Right ventricle myocardium inferior (tissue), 1 donor: ENCODE measurements at places on chromosomes 5 and 9.

DNA sequence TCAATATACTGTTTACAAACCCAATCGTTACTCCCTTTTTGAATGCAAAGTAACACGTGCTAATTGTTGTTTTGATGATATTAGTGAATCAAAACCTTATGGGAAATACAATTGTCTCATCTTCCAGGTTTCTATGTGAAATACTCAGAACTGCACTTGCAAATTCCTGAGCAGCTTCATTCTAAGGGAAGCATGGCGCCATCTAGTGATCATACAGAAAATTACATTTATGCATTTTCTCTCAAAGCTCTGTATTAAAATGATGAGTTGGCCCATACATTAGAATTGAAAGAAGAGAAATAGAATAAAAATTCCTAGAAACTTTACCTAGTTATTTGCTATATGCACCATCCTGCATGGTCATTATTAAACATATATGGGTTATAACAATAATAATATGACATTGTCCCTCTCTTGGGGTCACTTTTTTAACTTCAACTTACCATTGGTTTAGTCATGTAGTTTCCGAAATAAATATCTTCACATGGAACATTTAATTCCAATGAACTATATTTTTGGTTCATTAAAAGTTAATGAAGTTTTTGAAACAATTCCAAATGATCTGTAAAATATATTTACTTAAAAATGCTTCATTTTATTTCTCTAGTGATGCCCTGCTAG lies 220.0 kb downstream of the PDE4D start:
- no peak for DNase-seq

- DNase-seq: no peak
Observed at GRCh38 chr9:2125906-2126305, 110.8 kb downstream of the SMARCA2 start.

- no peak for DNase-seq
Observed at GRCh38 chr5:88393716-88394535, 125.3 kb upstream of the TMEM161B start.

GRCh38 chr5:143063175-143063970 lies 293.2 kb downstream of the ARHGAP26 start:
- peak; percentile 91 for DNase-seq

GRCh38 chr5:19210886-19211285 lies 777.1 kb downstream of the CDH18 start:
- DNase-seq: no peak

- no peak for DNase-seq
Observed at GRCh38 chr9:38200431-38200830, 131.4 kb upstream of the SHB start.

- no peak for DNase-seq
Observed at GRCh38 chr9:88680505-88681160, 145.7 kb downstream of the NXNL2 start.

DNA sequence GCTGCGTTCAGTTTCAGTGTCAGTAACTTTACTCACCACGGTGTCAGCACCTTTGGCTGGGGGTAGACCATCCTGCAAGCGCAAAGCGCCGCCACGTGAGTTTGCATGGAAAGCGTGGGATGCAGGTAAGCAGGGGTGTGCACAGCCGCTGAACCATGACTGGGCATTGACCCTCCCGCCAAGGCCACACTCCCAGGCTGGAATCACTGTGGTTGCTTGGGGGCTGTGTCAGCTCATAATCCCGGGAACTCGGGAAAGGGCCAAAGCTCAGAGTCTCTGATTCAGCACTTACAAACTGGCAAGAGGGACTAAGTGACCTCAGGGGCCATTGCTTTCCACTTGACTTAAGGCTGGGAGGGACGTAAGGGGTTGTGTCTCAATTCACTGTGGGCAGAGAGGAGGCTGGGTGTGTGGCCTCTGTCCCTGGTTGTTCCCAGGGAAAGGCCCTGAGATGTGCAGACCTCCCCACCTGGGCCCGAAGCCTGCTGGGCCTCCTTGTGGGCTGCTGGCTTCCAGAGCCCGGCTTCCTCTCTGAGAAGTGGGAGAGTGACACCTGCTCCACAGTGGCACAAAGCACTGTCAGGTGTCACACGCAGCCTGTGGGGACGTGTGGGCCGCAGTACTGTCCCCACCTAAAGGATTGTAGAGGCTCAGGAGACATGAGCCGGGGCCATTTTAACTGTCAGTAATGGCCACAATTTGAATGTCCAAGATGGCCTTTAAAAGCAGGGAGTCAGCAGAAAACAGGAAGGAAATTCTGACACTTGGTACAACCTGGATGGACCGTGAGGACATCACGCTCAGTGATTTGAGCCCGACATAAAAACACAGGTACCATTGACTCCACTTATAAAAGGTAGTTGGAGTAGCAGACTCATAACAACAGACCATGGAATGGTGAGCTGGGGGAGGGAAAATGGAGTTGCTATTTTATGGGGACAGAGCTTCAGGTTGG lies 16.7 kb downstream of the ABO start:
- no peak for DNase-seq

DNA sequence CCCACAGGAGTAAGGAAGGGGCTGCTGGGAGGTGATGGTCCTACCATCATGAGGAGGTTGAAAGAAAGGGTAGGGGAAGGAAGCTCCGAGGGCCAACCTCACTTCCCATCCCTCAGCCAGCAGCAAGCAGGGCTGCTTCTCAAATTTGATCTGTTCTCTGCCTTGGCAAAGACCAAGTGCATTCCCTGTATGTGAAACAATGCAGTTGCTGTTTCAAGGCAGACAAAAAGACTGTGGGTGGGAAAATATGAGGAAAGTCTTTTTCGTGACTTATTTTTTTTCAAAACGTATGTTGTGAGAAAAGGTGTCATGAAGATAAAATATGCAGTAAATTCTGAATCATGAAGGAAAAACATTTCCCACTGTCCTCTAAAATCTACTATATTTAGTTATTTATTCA lies 165.9 kb downstream of the ARSB start:
- DNase-seq: no peak

DNA sequence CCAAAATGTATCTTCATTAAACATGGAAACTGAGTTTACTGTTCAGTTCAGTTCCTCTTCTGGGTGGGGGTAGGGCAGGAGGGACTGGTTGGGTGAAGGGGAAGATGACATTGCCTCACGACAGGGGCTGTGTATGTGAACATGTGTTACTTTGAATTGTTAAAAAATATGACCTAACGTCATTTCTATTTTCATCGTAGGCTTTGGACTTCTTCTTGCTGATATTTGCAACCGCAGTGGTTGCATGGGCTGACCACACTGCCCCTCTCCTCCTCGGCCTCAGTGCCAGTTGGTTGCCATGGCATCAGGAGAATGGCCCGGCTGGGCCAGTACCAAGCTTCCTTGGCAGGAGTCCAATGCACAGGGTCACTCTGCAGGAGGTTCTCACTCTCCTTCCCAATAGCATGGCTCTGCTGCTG lies 41.5 kb downstream of the HACD4 start:
- DNase-seq: peak; percentile 83

- no peak for DNase-seq
Observed at GRCh38 chr5:41815261-41815660, 55.0 kb downstream of the OXCT1 start.

GRCh38 chr9:74173284-74173683 lies 323.9 kb upstream of the RORB start:
- DNase-seq: no peak

GRCh38 chr9:33443047-33443446 lies 4.3 kb downstream of the AQP3 start:
- no peak for DNase-seq

DNA sequence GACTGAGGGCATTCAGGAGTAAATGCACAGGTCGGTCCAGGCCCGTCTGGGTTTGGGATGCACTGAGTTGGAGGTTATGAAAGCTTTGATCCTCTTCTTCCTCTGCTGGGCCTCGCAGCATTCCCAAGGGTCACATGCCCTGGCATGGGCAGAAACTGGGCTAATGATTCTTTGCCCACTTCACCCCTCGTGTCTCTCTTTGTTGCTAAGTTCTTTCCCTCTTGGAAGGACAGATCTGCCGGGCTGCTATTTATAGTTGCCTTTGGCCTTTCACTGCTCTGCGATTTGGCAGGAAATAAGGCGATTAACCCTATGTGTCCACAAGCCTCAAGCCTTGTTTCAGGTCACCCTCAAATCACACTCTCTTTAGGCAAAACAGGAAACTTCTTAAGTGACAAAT lies 66.9 kb downstream of the ENTREP1 start:
- no peak for DNase-seq

- DNase-seq: no peak
Observed at GRCh38 chr9:109440117-109440515, 58.0 kb downstream of the PTPN3 start.

DNA sequence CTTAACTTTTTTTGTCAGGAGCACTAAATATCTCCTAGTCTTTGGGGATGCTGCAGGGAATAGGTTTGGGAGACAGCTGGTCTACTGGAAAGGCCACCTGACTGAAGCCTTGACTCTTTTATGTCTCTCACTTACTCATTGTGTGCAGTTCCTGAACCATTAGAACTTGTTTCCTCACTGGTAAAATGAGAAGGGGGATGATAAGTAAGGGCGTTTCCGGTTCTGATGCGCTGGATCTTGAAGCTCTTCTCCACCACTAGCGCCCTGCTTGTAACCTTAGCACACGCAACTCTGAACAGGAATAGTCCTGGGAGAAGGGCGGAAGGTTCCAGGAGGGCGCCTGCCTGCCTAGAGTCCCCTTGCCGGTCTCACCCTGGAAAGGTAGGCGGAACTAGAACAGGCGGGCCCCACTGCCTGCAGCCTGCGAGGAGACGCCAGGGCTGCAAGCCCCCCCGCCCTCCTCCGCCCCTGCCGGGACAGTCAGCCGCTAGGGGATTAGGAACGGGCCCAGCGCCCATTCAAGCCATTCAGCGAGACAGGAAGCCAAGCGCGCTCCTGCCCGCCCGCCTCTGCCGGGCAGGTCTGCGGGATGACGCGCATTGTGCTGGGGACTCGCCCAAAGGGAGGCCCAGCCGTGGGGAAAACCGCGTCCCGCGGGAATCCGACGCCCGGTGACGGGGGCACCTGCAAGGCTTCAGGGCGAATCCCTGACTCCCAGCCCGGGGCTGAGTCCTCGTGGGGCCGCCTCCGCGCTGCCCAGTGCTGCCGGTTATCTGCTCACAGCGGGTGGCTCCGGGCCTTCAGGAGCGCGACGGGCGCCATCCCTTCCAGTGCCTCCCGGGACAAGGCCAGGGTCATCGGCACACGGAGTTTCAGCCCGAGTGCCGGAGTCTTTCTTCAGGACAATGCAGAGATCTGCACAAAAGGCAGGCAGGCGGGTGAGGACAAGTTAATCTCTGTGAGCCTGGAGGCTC lies 44.0 kb upstream of the XPA start:
- DNase-seq: peak; percentile 76

DNA sequence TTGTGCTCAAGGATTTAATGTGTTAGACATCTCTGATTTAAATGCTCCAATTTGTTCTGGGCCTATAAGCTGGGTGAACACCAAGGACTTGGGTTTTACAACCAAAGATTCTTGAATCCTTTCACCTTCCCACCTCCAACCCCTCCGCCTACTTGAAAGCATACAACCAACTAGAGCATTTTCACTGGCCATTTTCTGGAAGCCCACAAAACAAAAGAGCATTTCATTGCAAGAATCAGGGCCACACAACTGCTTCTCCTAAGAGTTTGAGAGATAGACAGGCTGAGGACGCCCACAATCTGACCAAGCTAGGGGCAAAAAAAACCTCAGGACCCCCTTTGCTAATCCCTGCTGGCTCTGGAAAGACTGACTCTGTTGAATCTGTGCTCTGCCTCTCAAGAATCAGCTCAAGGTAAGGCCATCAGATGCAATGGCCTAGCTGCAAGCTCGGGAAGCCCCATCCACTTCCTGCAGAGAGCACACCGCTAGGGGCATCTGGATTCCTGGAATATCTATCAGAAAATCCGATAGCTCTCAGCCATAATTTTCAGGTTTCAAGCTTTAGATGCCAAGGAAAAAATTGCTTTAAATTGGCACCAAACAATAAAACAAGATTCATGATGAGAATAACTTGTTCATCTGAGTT lies 57.7 kb downstream of the RETREG1 start:
- no peak for DNase-seq

GRCh38 chr9:71213633-71214032 lies 92.2 kb upstream of the TRPM3 start:
- no peak for DNase-seq

DNA sequence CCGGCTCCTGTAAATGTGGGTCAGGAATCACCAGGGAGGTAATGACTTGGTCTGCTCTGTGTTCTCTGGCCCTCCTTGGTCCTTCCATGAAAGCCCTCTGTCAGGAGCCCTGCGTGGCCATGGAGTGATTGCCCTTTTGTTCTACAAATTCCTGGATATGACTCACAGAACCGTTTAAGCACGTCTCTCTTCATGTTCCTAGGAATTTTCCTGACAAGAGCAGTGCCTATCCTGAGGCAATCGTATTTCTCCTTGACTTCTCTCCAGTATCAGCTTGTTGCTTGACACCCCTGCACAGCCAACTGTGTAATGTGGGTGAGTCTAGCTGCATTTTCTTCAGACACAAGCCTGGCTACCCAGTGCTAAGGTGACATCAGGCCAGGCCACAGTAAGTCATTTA lies 274.3 kb upstream of the ZNF462 start:
- DNase-seq: no peak

DNA sequence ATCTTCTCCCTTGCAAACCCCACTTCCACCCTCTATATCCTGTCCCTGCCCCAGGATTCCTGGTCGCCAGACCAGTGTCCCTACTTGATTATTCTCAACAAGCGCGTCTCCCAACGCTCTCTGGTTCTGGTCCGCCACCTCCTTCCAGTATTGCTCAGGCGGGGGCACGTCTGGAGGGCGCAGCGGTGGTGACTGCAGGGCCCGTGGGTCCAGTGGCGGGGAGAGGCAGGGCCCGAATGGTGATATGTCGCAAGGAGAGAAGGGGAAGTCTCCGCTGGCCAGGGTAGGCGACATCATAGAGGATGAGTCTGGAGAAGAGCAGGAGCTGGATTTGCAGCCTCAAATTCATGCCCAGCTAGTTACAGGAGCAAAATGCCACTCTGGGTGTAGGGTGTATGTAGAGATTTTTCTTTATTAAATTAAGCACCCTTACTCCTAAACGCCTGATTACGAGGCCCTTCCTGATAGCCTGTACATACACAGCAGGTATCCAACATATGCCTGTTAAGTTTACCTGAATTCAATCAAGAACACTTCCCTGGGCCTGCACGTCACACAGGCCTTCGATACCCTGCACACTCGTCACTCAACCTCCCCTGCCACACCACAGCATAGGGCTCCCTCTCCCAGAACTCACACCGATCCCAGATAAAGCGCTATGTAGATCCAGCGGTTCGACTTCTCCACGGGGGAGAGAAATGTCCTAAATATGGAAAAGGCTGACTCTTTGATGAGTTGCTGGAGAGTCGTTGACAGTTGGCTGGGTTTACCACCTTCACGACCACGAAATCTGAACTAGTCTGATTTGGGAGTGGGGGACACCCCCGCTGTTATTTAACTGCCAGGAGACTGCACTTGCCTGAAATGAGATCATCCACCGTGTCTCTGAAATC lies 4.8 kb downstream of the MCIDAS start:
- no peak for DNase-seq

DNA sequence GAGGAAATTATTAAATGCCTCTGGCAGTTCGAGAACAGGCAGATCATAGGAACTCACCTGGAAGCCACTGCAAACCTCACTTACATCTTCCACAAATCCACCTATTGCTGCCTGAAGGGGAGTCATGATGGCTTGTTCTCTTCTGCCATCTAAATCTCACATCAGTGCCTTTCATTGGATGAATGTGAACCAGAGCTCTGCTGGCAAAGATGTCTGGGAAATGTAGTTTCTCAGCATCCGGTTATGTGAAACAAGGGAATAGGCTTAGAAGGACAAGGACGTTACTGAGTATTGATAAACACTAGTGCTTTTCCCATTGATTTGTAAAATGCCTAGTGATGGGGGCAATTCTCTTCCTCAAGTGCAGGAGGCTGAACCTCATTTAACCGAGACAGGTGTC lies 483.3 kb downstream of the ARHGEF28 start:
- no peak for DNase-seq
